Left lung (tissue), 14 donors: ENCODE measurements at places on chromosomes 2 and 18. TPM values are rescaled to one million over a fixed set of nuclear protein-coding genes. Genes with fewer than 3 reads are reported as not detected.

DNA sequence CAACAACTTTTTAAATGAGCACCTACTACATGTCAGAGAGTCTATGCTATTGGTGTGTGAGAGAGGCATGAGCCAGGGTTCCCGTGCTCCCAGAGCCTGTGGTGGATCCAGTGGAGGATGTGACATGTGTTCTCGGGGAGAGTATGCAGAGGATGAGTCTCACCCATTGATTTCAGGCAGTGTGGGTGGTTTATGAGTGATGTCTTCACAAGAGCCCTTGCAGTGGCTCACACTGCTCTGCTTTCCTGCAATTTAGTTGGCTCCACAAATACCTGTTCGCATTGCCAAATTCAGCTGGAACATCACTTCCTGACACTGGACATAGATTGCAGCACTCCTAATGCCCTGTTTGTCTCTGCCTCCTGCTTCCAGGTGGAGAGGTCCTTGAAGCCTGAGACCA is 243.6 kb upstream of the CXCR4 start:
- DNase-seq, result no peak

The INSIG2 gene
- 41.0 TPM for polyA plus RNA-seq

DNA sequence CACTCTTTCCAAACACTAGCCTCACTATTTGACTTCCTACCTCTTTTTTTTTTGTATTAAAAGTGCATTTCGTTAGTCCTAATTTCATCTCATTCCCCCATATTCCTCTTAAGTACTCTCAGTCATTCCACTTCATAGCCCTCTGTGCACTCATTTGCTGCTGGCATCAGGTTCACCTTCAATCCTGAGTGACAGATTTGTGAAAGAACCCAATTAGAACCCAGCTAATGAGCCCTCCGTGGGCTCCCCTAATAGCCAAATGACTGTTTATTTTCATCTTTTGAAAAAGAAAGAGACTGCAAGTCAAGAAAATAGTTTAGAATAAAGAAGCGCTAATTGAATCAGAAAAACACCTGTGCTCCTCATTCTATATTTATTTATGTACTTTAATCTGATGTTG is 512.1 kb upstream of the LRATD1 start:
- DNase-seq, result no peak

- DNase-seq, result no peak
Measured at GRCh38 chr2:154195644-154196195, 324.0 kb downstream of the GALNT13 start.

- no peak for DNase-seq
Measured at GRCh38 chr18:23995180-23995579, 19.4 kb upstream of the TTC39C start.

DNA sequence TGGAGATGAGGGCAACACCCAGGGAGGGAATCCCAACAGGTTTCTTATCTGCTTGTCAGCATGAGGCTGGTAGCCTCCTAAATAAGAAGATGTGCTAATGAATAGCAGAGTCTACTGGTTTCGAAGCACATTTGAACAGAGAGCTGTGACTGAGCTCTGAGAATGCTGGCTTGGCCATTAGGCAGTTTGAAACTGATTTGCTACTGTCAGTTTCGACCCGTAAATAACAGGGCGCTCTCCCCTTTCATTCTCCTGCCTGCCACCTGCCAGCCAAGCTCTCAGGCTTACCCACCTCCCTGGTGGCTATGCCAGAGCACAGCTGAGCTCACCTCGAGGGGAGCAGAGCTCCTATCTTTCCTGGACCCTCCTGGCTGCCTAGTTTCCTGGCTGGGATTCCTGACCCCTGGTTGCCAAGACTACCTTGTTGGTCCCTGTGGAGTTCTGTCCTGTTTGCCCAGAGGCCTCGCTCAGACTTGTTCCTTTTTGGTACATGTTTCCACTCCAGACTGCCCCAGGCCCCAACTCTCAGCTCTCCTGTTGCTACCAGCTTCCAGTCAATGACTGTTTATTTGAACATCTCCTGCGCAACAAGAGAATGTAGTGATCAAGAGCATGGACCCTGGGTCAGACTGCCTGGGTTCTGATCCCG is 102.3 kb upstream of the ALPP start:
- DNase-seq, result no peak
